ENCODE measurements at places on chromosomes 2 and 18. TPM values are rescaled to one million over a fixed set of nuclear protein-coding genes. Genes with fewer than 3 reads are reported as not detected.

DNA sequence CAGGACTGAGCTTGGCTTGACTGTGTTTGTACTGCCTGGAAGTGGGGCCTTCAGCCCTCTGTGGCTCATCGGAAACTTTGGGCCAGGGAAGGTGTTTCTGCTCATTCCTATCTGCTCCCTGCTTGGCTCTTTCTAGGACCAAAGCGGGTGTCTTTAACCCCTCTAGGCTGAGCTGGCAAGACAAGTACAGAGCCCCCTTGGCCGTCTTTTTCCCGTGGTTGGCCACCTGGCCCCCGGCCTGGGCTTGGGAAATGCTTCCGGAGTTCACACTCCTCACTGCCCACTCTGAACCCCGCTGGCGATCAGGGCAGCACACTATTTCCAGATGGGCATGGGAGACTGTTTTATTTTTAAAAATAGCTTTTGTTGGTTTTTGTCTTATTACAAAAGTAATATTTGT, 243.0 kb downstream of the DYSF start:
- no peak for DNase-seq

DNA sequence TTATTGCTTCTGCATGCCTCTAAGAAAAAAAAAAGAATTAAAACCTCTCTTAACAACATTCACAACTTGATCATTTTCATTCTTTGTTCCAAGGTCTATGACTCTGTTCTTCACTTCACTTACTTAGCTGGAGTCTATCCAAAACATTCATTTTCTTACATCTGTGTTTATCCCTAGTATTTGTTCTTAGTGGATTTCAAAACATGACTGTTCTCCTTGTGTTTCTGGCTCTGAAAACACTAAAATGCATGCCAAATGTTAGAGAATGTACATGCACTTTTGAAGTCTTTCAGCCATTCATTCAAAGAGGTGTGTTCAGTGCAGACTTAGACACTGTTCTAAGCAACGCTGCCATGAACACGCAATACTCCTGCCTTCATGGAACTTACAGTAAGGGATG, 138.8 kb downstream of the CNTNAP5 start:
- no peak for DNase-seq

DNA sequence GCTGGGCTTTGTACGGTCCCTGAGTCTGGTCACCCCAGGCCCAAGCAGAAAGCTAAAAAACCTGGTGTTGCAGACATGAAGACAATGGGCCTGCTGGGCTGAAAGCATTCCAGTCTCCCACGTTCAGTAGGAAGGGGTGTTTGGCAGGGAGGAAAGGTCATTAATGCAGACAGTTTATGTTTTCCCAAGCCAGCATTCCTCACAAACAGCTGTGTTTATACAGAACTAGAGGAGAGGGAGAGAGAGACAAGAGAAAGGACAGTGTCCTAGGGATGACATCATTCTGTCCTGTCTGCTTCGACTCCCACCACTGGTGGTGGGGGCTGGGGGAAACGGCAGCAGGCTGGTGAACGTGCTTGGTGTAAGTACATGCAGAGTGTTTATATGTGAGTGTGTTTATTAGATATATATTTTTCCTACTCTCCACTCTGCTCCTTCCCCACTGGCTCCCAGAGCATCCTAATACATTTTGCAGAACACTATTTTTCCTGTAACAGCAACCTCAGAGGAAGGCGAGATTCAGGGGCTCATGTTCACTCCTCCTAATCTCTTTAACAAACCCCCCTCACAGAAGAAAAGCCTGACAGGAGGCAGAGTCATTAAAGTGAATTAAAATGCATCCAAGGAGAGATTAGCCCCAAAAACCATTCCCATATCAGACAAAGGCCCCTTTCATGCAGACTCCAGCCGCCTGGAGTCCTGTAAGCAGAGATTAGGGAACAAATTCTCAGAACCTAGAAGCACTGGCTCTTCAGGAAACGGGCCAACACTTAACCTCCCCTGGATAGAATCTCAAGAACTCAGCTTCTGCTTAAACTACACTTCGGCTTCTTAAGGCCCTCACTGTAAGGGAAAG, 380.4 kb downstream of the TNS1 start:
- DNase-seq = peak; percentile 20

DNA sequence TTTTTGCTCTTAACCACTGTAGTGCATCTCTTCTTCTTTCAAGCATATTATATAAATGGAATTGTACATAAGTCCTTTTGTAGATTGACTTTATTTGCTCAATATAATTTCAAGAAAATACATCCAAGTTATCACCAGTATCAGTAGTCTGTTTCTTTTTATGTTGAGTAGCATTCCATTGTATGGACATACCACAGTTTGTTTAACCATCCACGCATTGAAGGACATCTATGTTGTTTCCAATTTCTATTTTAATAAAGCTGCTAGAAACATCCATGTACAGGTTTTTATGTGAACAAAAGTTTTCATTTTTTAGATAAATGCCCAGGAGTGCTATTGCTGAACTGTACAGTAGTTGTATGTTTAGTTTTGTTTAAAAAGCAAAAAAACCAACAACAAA, 387.5 kb upstream of the SOX11 start:
- DNase-seq = no peak

The CD8B2 gene
- total RNA-seq = not detected
